Activated naive CD8-positive, alpha-beta T cell treated with anti-CD3 and anti-CD28 coated beads, Interleukin-2, amount 10 ng/mL, durations not matched to agents 7 days and 5 days (primary cell): ENCODE measurements at places on chromosomes 12 and 14. TPM values are rescaled to one million over a fixed set of nuclear protein-coding genes. Genes with fewer than 3 reads are reported as not detected.

DNA sequence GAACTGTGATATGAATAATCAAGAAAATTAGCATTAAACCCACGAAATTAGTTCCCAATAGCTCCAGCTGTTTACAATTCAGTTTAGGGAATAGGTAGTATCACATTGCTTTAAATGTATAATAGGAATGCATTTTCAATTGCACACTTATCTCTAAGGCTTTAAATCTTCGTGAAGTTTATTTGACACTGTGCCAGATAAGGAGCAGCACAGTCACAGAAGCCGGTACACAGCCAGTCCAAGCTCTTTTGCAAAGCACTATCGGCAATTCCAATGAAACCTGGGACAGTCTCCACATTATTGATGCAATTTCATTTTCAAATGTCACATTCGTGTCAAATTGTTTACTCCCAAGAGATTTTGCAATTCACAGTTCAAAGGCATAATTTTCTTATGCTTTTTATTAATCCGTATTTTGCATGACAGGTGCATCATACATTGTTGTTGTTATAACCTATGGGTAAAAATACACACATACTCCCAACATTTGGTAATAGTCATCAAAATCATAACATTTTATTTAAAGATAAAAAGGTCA, 602.8 kb downstream of the RPS29 start:
- DNase-seq, result no peak

The TMEM132C gene
- total RNA-seq, result not detected

The RNASE7 gene
- total RNA-seq, result not detected

DNA sequence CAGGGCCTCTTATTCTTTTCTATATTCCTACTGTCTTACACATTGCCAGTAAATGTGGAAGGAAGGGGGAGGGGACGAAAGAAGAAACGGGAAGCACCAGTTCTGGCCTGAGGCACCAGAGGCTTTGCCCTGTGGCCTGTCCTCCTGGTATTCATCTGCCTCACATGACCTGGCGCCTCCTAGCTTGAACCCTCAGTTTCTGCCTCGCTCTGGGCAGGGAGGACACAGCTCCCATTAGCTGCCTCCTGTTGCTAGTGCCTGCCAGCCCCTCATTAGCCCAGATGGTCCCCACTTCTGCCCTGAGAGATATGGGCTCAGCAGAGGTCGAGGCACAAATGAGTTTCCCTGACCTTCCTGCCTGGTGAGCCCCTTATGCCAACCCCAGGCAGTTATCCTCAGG, 3.0 kb upstream of the PLEKHG6 start:
- DNase-seq, result peak; percentile 16

DNA sequence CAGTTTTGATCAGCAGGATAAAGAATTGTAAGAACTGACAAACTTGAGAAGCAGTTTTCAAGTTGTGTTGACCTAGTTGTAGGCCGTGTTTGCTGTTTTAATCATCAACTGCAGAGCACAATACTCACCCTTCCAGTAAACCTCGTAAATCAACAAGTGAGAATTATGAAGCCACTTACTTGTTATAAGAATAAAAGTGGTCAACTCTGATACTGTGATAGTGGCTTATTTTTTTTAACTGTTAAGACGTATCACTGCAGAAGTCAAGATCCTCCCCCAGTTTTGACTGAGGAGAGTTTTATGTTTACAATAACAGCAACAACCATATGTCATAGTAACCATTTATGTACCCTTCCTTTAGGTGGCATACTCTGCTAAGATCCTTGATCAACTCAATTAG, 100.8 kb upstream of the DACT1 start:
- DNase-seq, result no peak

DNA sequence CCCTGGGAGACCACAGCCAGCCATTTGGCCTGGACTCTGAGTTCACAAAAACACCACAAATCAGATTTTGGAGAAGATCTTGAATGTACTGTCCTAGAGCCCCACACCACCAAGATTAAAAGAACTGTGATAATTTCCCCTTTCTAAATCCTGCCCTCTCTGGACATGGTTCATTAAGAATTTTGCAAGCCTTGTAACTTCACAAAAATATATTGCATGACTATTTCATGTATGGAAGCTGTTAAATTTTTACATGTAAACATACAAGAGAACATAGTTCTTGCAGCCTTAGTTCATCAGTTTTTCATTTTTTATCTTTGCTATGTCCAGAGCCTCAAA, 97.0 kb downstream of the SCARB1 start:
- no peak for DNase-seq

DNA sequence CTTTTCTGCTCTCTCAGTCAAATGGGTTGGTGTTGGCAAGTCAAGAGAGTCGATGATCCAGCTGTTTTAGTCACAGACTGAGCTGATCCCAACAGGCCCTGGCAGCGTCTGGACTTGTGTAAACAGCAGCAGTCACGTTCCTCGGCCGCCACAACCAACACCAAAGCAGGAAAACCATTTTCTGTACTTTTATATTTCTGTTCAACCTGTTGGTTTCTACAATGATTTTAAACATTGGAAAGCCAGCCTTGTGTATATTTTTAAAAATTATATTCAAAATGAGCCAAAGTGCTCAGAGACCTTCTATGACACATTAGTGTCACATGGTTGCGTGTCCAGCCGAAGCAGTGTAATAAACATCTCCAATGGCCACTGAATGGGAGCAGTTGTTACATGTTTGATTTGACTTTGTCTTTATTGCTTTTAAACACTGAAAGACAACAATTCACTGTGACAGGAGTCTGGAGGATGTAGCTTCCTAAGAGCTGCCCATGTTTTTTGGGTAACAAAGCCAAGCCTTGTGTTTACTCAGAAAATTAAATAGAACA, 5.9 kb upstream of the SIVA1 start:
- DNase-seq, result no peak

- no peak for DNase-seq
These were observed 253.0 kb upstream of the FLRT2 start for GRCh38 chr14:85276979-85277228.

The FAM181A gene
- total RNA-seq, result not detected

DNA sequence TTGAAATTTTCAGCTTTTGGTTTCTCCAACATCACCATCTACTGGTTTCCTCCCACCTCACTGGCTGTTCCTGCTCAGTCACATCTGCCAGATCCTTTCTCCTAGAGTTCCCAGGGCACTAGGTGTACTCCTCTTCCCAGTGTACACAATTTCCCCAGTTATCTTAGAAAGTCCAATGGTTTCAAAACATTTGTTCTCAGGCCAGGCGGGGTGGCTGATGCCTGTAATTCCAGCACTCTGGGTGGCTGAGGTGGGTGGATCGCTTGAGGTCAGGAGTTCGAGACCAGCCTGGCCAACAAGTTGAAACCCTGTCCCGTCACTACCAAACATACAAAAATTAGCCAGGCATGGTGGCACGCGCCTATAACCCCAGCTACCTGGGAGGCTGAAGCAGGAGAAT, 60.7 kb downstream of the SPPL3 start:
- no peak for DNase-seq

The TOMM20L gene
- total RNA-seq, result not detected

DNA sequence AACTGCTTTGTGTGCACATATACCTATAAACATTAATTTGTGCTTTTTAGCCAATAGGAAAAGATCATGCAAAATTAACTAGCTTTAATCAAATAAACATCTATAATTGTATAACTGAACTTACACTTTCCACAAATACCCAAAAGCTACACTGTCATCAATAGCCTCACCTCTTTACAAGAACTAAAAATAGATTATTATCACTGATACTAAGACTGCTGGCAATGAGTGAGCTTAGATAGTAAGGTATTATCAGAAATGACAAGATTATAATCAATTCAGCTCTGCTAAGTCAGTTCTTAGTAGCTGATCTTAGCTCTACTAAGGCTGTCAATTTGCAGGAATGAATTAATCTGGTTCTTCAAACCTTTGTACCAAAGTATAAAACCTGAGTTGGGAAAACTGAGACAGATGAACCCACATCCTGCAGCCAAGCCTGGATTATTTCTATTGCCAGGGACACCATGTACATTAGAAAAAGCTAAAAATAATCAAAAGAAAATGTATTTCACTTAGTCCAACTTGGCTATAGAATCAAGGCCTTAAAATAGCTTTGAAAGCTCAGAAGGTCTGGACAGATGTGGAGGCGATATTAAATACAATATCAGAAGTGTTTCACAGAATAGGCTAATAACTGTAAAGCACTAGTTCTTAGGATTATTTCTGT, 5.2 kb downstream of the FKBP3 start:
- DNase-seq, result no peak

- DNase-seq, result no peak
These were observed 26.4 kb downstream of the SETD3 start for GRCh38 chr14:99454246-99454645.

DNA sequence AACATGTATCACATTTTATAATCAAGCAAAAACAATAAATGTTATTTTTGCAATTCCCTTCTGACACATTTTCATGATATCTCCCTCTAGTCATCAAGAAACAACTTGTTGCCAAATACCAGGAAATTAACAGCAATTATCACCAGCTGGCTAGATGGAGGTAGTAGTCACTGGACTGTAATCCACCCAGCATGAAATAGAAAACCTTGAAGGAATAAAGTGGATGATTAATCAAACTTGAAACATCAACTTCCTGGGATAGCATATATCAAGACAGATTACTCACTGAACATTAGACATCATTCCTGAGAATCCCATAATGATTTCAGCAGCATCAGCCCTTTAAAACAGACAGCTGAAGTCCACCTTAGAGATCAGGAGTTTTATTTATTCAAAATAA, 259.0 kb downstream of the CCDC59 start:
- DNase-seq, result no peak

DNA sequence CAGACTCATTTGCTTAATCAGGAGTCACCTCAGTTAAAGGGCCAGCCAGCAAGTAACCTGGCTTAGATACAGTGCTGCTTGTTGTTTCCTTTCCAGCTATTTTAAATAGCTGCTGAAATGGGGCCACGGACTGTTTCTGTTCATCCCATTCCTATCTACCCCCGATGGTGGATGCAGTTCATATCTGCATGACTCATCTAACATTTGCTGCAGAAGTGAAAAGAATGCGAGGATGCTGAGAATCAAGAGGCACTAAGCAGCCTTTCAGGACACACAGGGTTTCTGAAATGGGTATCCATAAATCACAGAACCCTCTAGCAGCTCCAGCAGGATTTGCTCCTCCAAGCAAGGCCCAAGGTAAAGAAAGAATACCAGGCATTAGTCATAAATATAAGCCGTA, 60.2 kb upstream of the RTRAF start:
- no peak for DNase-seq

The SDSL gene
- 0.85 TPM for total RNA-seq

DNA sequence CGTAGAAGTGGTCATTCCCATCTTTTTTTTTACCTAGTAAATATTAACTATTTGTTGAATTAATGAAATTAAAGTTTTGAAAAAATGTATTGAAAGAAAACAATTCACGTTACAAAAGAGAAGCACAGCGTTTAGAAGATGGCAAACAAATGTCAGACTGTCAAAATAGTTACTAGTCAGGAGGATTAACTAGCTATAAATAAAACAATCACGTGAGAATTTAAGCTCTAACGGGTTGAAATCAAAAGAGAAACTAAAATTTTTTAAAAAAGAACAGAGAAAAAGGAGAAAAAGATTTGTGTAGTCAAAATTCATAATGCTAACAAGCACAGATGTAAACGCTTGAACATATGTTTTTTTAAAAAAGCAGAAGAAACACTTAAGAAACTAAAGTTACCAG, 26.4 kb downstream of the DDHD1 start:
- DNase-seq, result no peak

The RPL10L gene
- total RNA-seq, result not detected

The TAS2R7 gene
- not detected for total RNA-seq

GRCh38 chr12:26810330-26810729, 22.7 kb downstream of the ITPR2 start:
- DNase-seq, result no peak

GRCh38 chr12:53568809-53569557, 57.2 kb downstream of the ATF7 start:
- DNase-seq, result no peak

- DNase-seq, result no peak
These were observed 88.7 kb downstream of the ASCL1 start for GRCh38 chr12:103046154-103046553.

The CIDEB gene
- total RNA-seq, result 33.7 TPM

GRCh38 chr12:53467082-53467481, 15.2 kb downstream of the PCBP2 start:
- DNase-seq, result no peak

DNA sequence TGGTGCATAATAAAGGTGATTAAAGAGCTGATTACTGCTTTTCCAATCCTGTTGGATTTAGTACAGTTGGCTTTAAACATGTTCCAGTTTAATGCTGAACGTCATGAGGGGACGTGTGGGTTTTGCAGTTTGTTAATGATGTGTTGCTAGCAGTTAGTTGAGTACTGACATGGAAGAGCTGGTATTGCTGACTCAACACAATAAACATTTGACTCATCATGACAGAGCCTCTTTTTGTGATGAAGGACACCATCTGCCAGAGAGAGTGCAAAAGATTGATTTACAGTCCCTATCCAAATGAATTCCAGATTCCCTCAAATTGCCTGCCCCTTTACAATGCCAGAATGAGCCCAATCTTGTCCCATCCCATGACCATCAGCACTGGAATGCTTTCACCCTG, 346.2 kb upstream of the PRICKLE1 start:
- no peak for DNase-seq

GRCh38 chr12:50032515-50032853, 7.2 kb upstream of the RACGAP1 start:
- no peak for DNase-seq

DNA sequence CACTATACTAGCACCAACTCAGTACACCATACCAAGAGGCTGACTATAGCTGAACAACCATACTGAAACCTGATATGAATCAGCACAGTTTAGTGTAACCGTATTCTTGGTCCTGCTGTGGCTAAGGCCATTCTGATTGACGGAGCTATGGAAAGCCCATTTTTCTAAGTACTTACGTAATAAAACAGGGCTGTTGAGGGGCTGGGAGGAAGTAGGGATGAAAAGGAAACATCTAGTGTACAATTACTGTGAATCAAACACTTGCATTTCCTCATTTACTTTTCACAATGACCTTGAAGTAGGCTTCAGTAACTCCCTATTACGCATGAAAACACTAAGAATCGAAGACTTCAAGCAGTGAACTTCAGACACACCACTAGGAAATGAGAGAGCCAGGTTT, 198.2 kb downstream of the BTG1 start:
- no peak for DNase-seq

The ESR2 gene
- total RNA-seq, result not detected
